Femur (tissue), 1 donor: ENCODE measurements at places on chromosomes 7 and 10.

DNA sequence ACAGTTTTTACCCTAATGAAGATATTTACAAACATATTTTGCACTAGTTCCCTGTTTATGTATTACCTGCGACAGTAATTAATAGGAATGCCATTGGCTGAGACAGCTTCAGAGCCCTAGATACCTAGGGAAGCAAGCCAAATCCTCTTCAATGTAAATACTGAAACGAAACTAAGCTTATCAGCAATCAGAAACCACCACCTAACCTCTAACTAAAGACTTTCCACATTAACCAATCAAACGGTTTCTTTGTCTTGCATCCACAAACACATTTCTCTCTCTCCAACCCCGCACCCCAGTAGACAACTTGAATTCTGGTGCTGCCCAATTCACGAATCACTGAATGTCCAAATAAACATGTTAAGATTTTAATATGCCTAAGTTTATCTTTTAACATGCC lies 474.4 kb upstream of the C7orf33 start:
- DNase-seq: no peak

GRCh38 chr10:80473692-80474596 lies 19.8 kb downstream of the TSPAN14 start:
- DNase-seq: no peak

DNA sequence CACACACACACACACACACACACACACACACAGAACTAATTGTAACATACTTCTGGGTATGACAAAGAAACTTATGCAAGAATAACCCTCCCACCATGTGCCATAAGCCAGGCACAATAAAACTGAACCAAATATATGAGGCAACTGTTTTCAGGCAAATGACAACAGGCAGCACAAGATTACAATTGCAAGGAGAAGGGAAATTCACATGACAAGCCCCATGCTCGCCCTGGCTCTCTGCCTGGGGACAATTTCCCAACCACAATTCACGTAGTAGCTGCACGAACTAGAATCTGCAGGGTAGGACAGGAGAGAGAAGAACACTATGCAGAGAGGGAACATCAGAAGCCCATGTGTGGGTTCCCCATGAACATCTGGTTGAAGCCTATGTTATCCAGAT lies 143.3 kb downstream of the CALN1 start:
- no peak for DNase-seq

DNA sequence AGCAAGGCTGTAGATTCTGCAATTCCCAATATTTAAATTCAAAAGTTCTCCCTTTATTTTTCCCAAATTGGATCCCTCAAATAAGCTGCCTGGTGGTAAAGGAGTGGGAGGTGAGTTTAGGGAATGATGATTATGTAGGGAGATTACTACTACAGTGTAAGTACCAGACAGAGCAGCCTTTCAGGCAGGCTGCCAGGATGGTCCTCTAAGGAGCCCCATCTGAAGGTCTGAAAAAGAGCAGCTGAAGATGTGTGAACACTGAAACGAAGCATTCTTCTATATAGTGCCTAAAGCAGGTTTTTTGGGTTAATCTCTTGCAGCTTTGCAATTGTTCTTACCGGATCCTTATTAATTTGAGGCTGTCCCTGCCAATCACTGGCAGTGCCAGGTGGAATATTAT lies 84.7 kb downstream of the CREB5 start:
- DNase-seq: peak; percentile 52

DNA sequence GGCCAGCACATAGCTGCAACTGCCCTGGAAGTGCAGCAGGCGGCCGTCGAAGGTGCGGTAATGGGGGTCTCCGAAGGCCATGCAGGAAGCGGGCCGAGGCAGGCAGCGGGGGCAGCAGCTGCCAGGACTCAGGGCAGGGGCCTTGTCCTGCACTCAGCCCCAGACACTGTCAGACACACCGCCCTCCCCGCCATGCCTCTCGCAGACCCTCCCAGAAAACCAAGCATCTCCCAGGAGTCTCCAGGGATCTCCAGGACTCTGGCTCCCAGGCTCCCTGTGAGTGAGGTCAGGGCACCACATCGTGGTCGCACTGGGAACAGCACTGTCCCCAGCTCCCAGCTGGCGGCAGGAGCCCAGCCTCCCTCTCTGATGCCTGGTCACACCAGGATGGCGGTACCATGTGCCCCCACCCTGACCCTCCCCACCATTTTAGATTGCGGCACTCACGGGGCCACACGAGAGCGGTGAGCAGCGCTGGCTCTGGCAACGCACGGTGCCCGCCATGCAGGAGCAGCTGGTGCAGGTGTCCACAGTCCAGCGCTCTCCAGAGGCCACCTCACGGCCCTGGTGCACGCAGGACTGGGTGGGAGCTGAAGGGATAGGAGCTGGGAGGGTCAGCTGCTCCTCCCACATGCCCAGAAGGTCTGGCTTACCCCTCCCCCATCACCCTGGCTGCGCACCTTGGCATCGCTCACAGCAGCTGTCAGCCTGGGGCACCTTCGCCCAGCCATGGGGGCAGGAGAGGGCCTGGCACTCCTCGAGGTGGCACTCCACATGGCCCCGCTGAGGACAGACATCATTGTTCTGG lies 17.5 kb downstream of the ATP6V1F start:
- peak; percentile 80 for DNase-seq

GRCh38 chr10:102628451-102628911 lies 15.8 kb upstream of the TRIM8 start:
- peak; percentile 76 for DNase-seq

GRCh38 chr7:48188776-48189520 lies 17.7 kb downstream of the ABCA13 start:
- no peak for DNase-seq

DNA sequence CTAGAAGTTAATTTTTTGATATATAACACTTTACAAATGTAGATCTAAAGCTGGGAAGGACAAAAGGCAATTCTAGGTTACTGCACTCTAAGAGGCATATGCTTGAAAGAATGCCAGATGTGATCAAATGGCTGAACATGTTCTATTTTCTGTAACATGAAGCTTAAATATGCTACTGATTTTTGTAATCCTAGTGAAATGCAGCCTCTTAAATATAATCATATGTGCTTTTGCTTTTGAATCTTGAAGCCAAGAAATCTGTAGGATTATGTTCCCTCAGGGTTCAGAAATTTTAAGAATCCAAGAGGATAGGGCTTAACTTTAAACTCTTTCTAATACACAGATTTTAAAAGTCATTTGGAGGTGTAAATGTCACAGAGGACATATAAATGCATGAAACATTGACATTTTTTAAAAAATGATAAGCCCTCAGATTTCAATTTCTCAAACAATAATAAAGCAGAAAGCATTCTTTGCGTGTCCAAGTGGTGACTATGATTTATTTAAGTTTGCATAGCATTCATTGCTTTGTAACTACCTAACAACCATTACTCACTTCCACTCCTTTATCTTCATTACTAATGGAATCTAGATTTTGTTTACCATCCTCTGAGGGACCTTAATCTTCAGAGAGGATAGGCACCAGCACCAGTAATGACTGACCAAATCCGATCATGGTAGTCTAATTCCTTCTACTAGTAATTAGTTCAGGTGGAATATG lies 170.4 kb downstream of the MAGI2 start:
- DNase-seq: no peak

DNA sequence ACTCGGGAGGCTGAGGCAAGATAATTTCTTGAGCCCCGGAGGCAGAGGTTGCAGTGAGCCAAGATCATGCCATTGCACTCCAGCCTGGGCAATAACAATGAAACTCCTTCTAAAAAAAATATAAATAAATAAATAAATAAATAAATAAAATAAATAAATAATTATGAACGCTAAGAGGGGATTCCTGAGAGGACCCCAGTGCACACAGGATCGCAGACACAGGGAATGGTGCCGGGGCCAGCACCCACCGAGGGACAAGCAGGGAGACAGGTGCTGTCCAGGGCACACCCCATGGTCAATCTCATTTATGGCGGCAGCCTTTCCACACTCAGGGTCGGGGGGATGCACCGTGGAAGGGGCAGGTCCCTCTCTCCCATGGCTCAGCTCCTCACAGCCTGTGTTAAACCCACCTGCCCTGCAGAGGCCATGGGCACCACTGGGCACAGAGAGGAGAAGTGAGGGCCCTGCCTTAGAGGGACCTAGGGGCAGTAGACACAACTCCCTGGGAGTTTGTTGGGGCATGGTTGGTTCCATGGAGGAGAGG lies 2.2 kb upstream of the RAMP3 start:
- peak; percentile 10 for DNase-seq

DNA sequence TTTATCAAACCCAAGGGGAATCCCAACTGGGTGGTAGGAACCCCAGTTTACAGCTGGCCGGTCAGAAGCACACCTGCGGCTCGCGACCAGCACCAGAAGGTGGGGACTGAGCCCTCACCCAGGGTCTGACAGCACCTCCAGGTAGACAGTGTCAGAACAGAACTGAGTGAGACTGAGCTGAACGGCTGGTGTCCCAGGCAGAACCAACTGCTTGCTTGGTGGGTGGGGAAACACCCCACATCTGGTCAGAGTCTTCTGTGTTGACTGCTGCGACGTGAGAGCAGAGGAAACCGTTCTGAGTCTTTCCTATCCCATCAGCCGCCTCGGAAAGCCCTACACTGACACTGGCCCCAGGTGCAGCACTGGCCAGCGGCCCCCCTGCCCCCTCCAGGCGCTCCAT lies 160.7 kb downstream of the MAD1L1 start:
- no peak for DNase-seq

DNA sequence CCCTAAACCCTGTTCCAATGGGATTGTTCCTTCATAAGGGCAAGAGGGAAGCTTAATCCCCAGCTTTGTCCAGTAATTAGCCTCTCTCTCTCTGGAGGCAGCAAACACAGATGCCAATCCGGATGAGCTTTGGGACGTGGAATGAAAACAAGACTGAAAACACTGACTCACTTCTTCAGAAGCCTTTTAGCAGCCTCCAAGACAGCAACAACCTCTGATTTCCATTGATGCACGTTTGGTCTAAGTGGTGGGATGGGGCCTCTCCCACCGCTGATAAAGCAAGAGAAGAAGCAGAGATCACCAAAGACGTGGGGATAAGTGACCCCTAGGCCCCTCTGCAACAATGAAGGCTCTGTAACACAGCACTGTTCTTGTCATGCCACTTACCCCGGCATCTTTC lies 5.8 kb upstream of the GFRA1 start:
- no peak for DNase-seq

DNA sequence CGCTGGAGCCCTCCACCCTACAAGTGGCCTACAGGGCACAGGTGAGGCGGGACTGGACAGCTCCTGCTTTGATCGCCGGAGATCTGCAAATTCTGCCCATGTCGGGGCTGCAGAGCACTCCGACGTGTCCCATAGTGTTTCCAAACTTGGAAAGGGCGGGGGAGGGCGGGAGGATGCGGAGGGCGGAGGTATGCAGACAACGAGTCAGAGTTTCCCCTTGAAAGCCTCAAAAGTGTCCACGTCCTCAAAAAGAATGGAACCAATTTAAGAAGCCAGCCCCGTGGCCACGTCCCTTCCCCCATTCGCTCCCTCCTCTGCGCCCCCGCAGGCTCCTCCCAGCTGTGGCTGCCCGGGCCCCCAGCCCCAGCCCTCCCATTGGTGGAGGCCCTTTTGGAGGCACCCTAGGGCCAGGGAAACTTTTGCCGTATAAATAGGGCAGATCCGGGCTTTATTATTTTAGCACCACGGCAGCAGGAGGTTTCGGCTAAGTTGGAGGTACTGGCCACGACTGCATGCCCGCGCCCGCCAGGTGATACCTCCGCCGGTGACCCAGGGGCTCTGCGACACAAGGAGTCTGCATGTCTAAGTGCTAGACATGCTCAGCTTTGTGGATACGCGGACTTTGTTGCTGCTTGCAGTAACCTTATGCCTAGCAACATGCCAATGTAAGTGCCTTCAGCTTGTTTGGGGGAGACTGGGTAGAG lies at the start of gene COL1A2:
COL1A2 (plus strand) TSS at position 459 of the 704 bp plus-strand sequence; CDS start at position 596, 137 bp downstream.
- DNase-seq: peak; percentile 98

GRCh38 chr7:3034591-3035150 lies 9.0 kb downstream of the CARD11 start:
- DNase-seq: no peak

GRCh38 chr7:115146148-115146547 lies 224.3 kb downstream of the MDFIC start:
- DNase-seq: no peak

DNA sequence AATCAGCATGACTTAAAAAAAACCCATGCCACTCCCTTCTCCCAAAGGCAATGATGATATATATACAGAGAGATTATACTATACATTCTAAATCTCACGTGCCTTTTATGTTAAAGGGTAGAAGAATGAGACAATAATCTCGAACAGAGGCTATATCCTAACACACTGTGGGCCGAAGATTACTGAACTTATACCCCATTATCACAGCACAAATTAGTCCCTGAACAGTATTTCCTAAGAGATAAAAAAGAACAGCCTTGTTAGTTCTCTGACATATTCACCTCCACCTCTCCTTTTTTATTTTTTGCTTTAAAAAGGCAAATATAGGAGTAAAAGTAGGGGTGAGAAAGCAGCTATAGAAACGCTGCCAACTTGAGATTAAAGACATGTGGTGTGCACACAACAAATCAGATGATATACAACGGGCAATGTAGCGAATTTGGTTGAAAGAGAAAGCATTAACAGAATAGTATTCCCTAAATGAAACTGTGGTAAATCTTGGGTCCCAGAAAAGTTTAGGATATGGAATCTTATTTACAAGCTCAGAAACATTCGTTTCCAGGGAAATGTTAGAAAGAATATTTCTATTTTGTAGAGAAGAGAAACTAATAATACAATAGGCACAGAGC lies 69.5 kb downstream of the JMJD1C start:
- DNase-seq: no peak

- DNase-seq: no peak
Measured at GRCh38 chr10:108132303-108132702, 967.8 kb upstream of the SORCS1 start.

DNA sequence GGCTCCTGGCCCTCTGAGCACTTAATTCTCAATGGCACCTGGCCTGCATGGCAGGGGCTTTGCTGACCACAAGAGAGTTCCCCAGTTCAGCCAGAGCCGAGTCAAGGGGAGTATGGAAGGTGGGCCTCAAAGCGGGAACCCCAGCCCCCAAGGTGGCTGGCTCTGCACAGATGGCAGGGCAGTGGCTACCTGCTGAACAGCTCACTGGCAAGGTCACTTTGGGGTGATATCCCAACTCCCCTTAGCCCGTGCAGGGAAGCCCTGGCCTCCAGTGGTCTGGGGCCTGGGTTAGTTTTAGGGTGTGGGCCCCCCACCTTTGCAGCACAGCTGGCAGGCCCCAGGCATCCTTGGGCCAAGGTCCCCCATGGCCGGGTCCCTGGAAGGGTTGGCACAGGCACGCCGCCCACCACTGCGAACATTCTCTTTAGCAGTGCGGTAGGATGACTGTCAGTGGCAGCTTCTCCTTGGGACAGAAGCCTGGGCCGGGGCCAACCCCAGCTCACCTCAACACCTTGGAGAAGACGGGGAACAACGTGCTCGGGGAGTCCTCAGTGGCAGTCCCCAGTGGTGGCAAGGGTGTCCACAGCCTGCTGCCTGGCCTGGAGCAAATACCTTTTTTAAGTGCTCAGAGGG lies 36.8 kb downstream of the PPIF start:
- DNase-seq: peak; percentile 24
